ENCODE measurements at places on chromosomes 12 and 14. TPM values are rescaled to one million over a fixed set of nuclear protein-coding genes. Genes with fewer than 3 reads are reported as not detected.

Gene TCL1B
- not detected for total RNA-seq

Gene FAM90A1
- not detected for total RNA-seq

Gene CMA1
- total RNA-seq: not detected

Gene PAN2
- 9.7 TPM for total RNA-seq

Gene CLEC4C
- total RNA-seq: not detected

Gene TAS2R19
- 8.1 TPM for total RNA-seq

Gene RHOJ
- 7.8 TPM for total RNA-seq

Gene IL23A
- not detected for total RNA-seq

Gene PPFIA2
- 0.28 TPM for total RNA-seq

Gene SPRYD4
- 1.4 TPM for total RNA-seq

Gene KLRG1
- total RNA-seq: 0.56 TPM

Gene GRIN2B
- not detected for total RNA-seq

Gene ETFBKMT
- 2.5 TPM for total RNA-seq

Gene VSX2
- not detected for total RNA-seq

Gene TAS2R7
- total RNA-seq: not detected

Gene UBR7
- 55.8 TPM for total RNA-seq

Gene CMTM5
- total RNA-seq: not detected

Gene RTL1
- total RNA-seq: not detected

Gene ZNF219
- total RNA-seq: 0.90 TPM

Gene NDRG2
- 0.36 TPM for total RNA-seq

Gene INF2
- total RNA-seq: 16.8 TPM

Gene CPM
- total RNA-seq: 8.8 TPM

Gene CCDC197
- not detected for total RNA-seq

All from IMR-90 (cell line).